Activated CD8-positive, alpha-beta memory T cell treated with anti-CD3 and anti-CD28 coated beads for 1 hour (primary cell): ENCODE measurements at places on chromosomes 4 and X.

- DNase-seq = no peak
Observed at GRCh38 chrX:101483705-101484104, 1.6 kb upstream of the ARMCX4 start.

DNA sequence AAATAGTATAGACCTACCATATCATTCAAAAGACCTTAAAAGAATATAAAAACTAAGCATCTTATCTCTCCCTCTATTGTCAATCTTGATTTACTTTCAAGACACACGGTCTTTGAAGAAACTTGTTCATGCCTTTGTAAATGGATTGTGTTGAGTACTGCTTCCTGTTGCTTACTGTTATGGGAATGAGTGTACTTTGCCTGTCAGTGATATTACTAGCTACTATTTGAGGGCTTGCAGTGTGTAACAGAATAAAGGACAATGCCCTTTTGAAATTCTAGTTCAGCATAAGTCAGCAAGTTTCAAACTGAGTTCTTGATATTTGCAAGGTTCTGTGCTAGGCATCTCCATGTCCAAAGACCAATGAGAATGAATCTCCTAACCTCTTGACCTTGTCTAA is 36.0 kb downstream of the CDKL5 start:
- DNase-seq = no peak

DNA sequence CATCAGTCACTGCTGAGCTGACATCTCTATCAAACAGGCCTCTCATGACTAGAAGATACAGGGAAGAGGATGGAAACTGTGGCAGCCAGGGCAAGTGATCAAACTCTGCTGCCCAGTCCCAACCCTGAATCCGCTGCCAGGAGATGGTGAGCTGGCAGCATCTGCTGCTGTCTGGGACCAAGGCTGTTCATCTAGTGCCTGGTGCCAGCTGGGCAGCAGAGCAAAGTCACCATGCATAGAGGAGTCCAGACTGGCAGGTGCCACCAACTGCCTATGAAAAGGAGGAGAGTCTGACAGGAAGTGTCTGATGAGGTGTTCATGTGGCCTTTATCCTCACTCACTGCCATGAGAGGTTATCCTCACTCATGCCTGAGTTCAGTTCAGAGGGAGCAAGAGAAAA is 518.9 kb downstream of the MID1IP1 start:
- DNase-seq = no peak

- no peak for DNase-seq
Observed at GRCh38 chr4:139959396-139959795, 194.6 kb downstream of the MAML3 start.

GRCh38 chr4:164012396-164013027 is 518.0 kb downstream of the TMA16 start:
- peak; percentile 7 for DNase-seq

GRCh38 chrX:6810776-6811175 is 275.9 kb upstream of the VCX3A start:
- no peak for DNase-seq

GRCh38 chr4:25100021-25100555 is 60.2 kb downstream of the SEPSECS start:
- DNase-seq = no peak

GRCh38 chr4:107133965-107134653 is 98.0 kb upstream of the DKK2 start:
- DNase-seq = no peak
